Stimulated activated CD8-positive, alpha-beta memory T cell treated with anti-CD3 and anti-CD28 coated beads, Interleukin-7, amount 100 ng/mL, for 1 hour (primary cell): ENCODE measurements at places on chromosomes 4 and X.

DNA sequence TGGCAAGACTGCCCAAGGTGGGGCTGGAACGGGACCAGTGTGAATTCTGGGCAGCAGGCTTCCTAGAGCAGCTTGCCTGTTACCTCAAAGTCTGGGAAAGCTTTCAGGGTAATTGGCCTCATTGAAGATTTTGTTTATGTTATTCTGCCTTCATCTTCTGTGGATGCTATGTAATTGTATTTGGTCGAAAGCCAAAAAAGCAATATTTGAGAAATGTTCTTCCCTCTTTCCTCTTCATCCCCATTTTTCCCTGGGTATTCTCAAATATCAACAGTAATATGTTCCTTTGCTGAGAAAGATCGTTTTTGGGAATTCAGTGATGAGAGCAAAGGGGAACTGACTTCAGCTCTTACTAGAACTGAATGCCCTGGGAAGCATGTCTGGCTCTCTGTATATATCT, 12.9 kb downstream of the TMEM131L start:
- DNase-seq: no peak

- DNase-seq: no peak
Measured at GRCh38 chrX:133294126-133294525, 76.0 kb upstream of the TFDP3 start.

DNA sequence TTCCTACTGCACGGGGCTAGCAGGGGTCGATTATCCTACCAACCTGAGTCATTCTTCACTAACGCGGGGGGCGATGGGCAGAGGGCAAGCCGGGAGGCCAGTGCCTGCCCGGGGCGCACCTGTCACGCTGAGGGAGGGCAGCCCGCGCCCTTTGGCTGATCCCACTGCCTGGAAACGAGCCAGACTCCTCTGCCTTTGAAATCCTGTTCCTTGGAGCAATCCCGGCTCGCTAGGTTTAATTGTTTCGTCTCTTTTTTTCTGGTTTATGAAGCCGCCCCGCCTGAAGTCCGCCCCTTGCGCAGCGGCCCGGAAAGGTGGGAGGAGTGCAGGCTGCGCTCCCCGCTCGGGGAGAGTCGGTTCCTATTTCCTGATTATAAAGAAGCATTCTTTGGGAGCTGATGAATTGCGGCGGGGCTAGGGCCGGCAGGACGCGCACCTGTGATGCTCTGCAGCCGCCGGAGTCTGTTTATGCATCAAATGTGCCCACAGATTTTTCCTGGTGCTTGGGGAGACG, 484.2 kb downstream of the BCOR start:
- DNase-seq: no peak

GRCh38 chr4:66929748-66930147, 615.6 kb downstream of the CENPC start:
- no peak for DNase-seq

DNA sequence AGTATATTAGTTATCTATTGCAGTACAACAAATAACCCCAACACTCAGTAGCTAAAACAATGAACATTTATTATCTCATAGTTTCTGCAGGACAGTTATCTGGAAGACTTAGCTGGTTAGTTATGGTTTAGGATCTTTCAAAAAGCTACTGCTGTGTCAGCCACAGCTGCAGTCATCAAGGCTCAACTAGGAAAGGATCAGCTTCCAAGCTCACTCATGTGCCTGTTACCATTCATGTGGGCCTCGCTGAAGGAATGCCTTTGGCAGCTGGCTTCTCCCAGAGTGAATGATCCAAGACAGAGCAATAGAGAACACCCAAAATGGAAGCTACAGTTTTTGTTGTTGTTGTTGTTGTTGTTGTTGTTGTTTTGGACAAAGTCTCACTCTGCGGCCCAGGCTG, 13.5 kb upstream of the PRSS48 start:
- no peak for DNase-seq
